ENCODE measurements at places on chromosomes 2 and 18. TPM values are rescaled to one million over a fixed set of nuclear protein-coding genes. Genes with fewer than 3 reads are reported as not detected.

UGT1A8 gene
- not detected for total RNA-seq

MPV17 gene
- total RNA-seq, result 93.4 TPM

MRPS5 gene
- total RNA-seq, result 79.3 TPM

RGPD4 gene
- 0.61 TPM for total RNA-seq

RNF125 gene
- 31.2 TPM for total RNA-seq

DNA sequence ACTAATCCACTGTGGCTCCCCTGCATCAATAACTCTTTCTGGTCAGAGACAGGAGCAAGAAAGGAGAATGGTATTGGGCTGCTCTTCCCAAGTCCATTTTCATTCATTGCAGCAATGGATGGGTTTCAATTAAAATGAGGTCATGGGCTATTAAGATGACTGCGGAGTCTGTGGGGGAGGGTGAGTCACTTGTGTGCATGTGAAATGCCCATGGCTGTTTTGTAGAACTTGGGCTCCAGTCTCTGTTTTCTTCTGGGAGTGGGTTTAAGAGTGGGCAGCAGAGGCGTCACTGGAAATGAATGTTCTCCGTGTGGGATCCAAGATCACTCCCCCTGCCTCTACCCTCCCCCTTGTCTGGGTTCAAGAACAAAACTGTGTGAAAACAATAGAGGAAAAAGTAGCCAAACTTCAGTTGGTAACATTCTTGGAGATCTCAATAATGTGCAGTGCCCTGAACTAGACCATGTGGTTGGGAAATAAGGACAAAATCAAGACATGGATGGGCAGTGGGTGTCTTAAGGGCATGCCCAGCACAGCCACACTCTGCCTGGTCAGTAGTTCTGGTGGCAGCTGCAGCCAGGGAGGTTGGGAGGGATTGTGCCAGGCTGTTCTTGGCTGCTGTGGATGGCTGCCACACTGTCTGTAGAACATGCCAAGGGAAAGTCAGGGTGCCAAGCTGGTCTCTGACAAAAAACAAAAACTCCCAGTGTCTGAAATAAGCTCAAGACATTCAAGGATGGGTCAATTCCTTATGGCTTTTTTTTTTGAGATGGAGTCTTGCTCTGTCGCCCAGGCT lies 68.2 kb upstream of the CXCR4 start:
- no peak overlapping the region for H3K27ac ChIP-seq
- H3K4me3 ChIP-seq, result no peak overlapping the region
- peaks cover 1% of the 10 kb centered on the region for H3K36me3 ChIP-seq

DNA sequence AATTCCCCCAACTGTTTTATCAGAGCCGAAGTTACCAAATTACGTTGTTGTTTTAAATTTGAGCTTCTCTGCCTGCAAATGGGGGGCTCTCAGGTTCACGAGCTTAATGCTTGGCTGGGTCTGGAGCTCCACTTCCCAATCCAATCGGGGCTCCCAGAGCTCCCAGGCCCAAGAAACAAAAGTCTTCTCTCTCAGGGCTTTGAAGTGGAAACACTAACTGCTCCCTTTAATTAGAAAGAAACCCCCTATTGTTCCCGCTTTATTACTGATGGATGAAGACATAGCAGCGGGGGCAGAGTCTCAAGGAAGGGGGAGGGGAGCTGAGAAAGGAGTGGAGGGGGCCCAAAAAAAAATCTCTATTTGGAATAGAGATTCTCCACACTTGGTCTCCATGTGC lies 15.6 kb upstream of the PKDCC start:
- H3K27me3 ChIP-seq, result peaks cover 14% of the 10 kb centered on the region
- no peaks in the 10 kb centered on the region for H3K36me3 ChIP-seq
- H3K4me1 ChIP-seq, result peaks cover 4% of the 10 kb centered on the region
- DNase-seq, result no peak
- H3K27ac ChIP-seq, result no peak overlapping the region

DNA sequence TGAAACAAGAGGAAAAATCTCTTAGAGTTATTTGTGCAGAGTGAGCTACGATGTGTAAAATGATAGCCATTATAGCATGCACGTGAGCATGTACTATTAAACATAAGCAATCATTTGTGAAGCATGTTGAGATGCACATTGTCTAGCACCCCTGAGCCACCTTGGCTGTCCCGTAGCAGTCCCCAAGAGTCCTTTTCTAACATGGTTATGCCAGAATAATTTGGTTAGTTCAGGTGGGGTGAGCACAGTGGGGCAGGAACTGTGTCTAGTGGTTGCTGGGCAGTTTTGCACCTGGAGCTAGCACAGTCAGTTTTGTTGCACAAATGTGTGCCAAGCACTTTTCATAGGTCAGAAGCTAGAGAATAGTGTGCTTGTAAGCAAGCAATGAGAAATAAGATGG lies 809.8 kb downstream of the RNF144A start:
- H3K4me3 ChIP-seq, result peak overlapping the region; percentile 95
- H3K4me1 ChIP-seq, result peaks cover 51% of the 10 kb centered on the region

- no peak for DNase-seq
- peaks cover 78% of the 10 kb centered on the region for H3K4me1 ChIP-seq
- H3K36me3 ChIP-seq, result peaks cover 48% of the 10 kb centered on the region
- H3K4me3 ChIP-seq, result peak overlapping the region; percentile 76
- H3K27ac ChIP-seq, result peak overlapping the region; percentile 89
Observed at GRCh38 chr18:48935433-48935774, 15.4 kb downstream of the SMAD7 start.

GRCh38 chr2:61210332-61210981 lies 48.5 kb downstream of the C2orf74 start:
- no peak overlapping the region for H3K4me3 ChIP-seq
- peaks cover 13% of the 10 kb centered on the region for H3K36me3 ChIP-seq
- H3K27ac ChIP-seq, result no peak overlapping the region
- H3K4me1 ChIP-seq, result no peaks in the 10 kb centered on the region
- DNase-seq, result no peak
- no peaks in the 10 kb centered on the region for H3K27me3 ChIP-seq

DNA sequence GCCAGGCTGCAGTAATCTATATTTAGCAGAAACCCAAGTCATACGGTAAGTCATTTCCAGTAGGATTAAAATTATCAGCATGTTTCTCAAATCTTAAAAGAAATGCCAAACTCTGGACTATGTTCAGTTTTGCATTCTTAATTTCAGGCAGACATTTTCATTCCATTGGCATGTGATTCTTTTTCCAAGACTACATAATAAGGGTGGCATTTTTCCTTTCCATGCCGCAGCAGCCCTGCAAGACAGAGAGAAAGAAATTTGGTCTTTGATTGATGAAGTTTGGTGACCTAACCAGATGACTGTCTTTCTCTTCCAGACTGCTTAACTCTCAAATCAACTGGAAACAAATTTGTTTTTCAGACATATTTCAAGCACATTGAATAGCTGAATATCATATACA lies 118.1 kb downstream of the FHOD3 start:
- no peak overlapping the region for H3K4me3 ChIP-seq
- no peaks in the 10 kb centered on the region for H3K4me1 ChIP-seq
- no peak overlapping the region for H3K27ac ChIP-seq
- no peaks in the 10 kb centered on the region for H3K36me3 ChIP-seq
- DNase-seq, result no peak
- peaks cover 9% of the 10 kb centered on the region for H3K27me3 ChIP-seq

GRCh38 chr18:37402735-37403099 lies 162.9 kb downstream of the CELF4 start:
- no peak overlapping the region for H3K4me3 ChIP-seq
- H3K27ac ChIP-seq, result no peak overlapping the region
- H3K36me3 ChIP-seq, result no peaks in the 10 kb centered on the region
- DNase-seq, result no peak
- peaks cover 3% of the 10 kb centered on the region for H3K4me1 ChIP-seq
- H3K27me3 ChIP-seq, result no peaks in the 10 kb centered on the region

- no peak overlapping the region for H3K27ac ChIP-seq
- no peak for DNase-seq
- H3K4me1 ChIP-seq, result no peaks in the 10 kb centered on the region
- no peak overlapping the region for H3K4me3 ChIP-seq
- H3K36me3 ChIP-seq, result no peaks in the 10 kb centered on the region
Observed at GRCh38 chr18:59605633-59606192, 91.5 kb downstream of the CCBE1 start.

GRCh38 chr2:144490857-144491256 lies 29.1 kb downstream of the ZEB2 start:
- peaks cover 4% of the 10 kb centered on the region for H3K27me3 ChIP-seq
- H3K36me3 ChIP-seq, result peaks cover 3% of the 10 kb centered on the region
- DNase-seq, result no peak
- H3K4me1 ChIP-seq, result peaks cover 4% of the 10 kb centered on the region
- H3K4me3 ChIP-seq, result no peak overlapping the region

DNA sequence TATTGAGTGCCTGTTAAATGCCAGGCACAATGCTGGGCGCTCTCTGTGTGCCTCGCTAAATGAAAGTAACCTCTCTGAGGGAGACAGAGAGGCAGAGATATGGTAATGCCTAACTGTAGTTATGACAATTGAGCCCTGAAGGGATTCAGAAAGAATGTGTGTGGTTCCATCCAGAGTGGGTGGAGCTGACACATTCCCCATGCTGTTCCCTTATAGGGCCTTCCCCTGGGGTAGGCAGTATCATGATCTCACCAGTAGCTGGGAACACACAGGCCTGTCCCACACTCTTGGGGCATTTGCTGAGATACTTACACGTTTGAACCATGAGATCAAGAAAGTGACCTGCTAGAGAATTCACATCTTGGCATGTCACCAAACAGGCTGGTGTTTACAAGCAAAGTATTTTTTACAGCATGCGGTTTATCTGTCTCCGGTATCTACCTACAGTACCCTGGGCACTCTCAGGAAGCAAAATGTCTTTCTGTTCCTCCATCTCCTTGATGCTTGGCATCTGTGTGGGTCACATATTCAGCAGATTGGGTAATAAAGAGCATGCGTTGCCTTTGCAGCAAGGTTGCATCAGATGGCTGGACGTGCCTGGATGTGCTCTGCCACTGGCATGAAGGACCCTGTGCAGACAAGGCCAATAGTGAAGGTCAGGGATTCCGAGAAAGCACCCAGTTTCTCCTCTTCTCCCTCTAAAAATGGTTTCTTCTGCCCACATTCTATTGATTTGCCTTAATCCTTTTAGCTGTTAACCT lies 9.4 kb downstream of the CTIF start:
- H3K4me1 ChIP-seq, result peaks cover 8% of the 10 kb centered on the region
- DNase-seq, result no peak

DNA sequence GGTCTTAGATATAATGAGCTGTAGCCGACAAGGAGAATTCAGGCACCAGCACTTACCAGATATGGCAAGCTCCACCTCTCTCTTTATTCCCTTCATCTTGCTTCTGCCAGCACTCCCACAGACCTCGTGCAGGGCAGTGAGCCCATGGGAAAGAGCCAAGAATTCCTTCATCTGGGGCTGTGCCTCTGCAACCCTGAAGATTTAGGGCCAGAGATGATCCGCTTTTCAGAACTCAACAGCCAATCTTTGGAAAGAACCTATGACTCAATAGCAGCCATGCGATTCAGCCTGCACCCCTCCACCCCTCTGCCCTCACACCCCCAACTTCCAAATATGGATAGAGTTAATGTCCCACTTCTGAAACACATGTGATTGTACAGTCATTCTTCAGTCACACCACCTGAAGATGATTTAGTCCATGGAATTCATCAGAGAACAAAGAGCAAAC lies 533.7 kb upstream of the TNP1 start:
- H3K4me3 ChIP-seq, result no peak overlapping the region
- H3K27ac ChIP-seq, result no peak overlapping the region
- no peak for DNase-seq
- peaks cover 7% of the 10 kb centered on the region for H3K4me1 ChIP-seq
- H3K27me3 ChIP-seq, result no peaks in the 10 kb centered on the region

GRCh38 chr2:204542982-204543608 lies 2.2 kb upstream of the PARD3B start:
- no peaks in the 10 kb centered on the region for H3K36me3 ChIP-seq
- H3K4me3 ChIP-seq, result no peak overlapping the region
- no peak for DNase-seq
- H3K4me1 ChIP-seq, result peaks cover 8% of the 10 kb centered on the region
- H3K27me3 ChIP-seq, result peaks cover 35% of the 10 kb centered on the region
- H3K27ac ChIP-seq, result no peak overlapping the region

DNA sequence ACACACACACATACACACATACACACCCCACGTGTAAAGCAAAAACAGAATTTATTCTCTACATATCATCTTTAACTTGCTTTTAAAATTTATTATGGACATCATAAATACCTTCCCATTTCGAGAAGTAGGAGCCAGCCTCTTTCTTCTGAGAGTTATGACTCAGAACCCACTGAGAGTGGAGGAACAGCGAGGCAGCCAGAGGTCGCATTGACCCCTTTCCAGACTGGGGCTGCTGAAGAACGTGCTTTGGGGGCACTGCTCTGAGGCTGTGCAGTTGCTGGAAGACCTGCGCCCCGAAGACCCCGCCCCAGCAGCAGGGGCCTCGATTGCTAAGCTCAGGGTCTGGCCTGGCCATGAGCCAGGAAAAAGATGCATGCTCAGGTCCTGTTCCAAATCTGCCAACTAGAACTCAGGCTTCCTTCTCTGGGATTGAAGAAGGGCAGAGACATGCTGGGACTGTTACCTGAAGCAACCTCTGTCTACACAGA lies 133.8 kb upstream of the TWIST2 start:
- no peak overlapping the region for H3K27ac ChIP-seq
- no peak for DNase-seq
- no peaks in the 10 kb centered on the region for H3K4me1 ChIP-seq
- H3K36me3 ChIP-seq, result no peaks in the 10 kb centered on the region
- no peak overlapping the region for H3K4me3 ChIP-seq
- peaks cover 28% of the 10 kb centered on the region for H3K27me3 ChIP-seq

DNA sequence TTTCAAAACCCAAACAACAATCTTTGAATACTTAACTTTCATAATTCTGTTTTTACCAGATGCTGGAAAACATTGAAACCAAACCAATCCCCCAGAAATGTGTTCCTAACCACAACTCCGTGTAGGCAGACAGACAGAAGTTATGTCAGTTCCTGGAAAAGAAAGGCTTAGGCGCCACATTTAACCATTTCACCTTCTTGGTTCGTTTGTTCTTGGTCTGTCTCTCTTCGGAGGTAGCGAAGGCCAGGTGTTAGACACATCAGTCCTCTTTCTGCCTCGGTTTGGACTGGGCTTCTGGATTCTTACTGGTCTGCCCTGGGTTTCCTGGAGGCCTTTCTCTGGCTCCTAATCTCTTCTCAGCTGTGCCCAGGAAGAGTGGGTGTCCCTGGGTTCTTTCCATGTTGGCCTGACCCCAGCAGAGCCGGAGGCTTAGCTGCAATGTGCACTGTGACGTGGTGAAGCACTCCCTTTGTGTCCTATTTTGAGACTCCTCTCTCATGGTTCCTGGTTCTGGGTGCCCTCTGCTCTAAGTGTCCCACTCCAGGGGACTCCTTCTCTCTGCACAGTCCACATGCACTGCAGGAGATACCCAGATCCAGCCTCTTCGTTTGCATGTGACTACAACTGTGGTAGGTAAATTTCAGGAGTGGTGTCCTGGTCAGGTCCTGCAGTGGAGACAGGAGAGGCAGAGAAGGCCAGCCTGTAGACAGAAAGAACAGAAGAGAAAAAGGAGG lies 23.1 kb upstream of the RAB31 start:
- H3K27me3 ChIP-seq, result peaks cover 46% of the 10 kb centered on the region
- H3K4me3 ChIP-seq, result peak overlapping the region; percentile 2
- no peak overlapping the region for H3K27ac ChIP-seq
- H3K4me1 ChIP-seq, result peaks cover 9% of the 10 kb centered on the region
